ENCODE measurements at places on chromosomes 4 and X.

GRCh38 chr4:16123356-16124084 lies 39.7 kb upstream of the PROM1 start:
- no peak for DNase-seq

DNA sequence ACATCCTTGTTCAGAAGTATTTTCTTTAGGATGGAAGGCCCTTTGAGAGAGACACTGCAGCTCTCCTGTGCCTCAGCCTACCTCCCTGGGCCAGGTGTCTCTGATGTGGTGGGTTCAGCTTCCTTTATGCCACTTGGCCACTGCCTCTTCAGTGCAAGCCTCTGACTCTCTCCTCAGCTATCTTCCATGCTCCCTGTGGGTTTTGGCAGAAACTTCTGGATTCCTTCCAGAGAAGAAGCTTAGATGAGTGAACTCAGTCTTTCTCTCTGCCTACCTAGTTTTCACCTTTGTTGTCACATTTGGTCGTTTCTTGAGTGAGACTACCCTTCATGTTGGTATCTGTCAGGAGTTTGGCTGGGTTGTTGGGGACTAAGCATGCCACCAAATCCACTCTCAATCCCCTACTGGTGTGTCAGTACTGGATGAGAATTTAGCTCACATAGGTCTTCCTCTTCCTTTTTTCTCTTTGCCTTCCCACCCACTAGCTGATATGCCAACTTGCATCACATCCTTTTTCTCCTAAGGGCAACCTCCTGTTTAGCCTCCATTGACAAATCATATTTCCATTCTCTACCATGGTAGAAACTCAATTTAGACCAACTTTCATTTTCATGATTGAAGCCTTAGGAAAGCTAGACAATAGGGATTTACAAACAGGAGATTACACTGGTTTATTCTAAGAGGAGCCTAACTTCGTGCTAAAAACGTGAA lies 32.0 kb downstream of the IL15 start:
- no peak for DNase-seq

DNA sequence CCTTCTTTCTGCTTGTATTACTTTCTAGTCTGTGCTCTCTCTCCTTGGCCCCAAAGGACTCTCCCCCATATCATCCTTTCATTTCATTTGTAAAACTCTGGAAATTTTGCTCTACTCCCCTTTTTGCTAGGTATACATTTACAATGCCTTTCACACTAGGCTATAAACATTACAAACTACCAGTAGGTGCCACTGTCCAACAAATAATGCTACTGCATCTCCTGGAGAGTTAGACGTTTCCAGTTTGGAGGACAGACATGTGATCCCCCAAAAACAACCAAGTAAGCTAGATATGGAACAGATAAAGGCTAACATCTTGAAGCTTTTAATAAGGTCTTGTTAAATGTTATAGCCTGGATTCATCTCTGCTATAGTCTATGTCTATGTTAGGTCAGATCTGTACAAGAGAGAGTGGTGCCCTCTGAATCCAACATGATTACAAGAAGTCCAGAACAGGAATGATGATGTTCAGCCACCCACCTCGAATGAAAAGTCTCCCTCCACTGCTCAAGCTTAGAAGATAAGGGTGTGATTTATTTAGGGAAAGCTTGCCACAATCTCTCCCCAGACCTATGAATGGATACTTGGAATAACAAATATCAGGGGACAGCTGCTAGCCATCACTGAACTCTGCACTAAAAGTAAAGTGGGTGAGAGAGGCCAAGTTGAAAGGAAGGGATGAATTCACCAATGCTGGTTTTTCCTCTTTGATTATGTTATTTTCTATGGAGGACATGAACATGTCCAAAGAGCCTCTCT lies 14.3 kb downstream of the CBR4 start:
- DNase-seq, result no peak

- no peak for DNase-seq
Observed at GRCh38 chr4:182062936-182063335, 180.3 kb upstream of the TENM3 start.

- no peak for DNase-seq
Observed at GRCh38 chrX:71550578-71550977, 17.7 kb downstream of the OGT start.

DNA sequence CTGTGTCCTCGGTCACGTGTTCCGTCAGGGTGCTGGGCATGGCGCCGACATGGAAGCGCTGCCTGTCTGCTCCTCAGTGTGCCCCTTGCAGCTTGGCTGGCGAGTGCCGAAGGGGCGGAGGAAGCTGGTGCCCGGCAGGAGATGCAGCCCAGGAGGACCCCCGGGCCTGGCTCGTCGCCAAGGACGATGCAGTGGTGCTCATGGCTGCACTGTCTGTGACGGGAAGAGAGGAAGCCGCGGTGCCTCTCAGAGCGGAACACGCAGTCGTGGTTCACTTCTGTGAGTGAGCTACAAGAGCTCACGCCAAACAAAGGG lies 38.1 kb downstream of the FGFRL1 start:
- no peak for DNase-seq

- no peak for DNase-seq
Observed at GRCh38 chrX:79138658-79139241, 5.7 kb upstream of the GPR174 start.

DNA sequence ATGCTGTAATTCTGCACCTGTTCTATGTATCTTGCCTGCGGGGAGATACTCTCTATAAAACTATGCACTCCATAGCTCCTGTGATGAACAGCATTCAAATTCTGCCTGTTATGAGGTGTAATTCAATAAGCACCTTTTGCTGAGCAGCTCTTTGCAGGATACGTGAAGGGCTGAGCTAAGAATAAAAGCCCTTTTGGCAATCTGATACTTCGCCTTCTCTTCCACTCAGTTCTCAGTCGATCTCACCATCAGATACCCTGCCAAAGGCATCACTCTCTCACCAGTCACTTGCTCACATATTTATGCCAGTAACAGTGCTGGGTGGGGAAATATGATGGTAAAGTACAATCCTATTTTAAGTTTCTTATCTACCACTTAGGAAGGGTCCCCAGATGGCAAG lies 67.2 kb downstream of the RPS3A start:
- DNase-seq, result no peak

- DNase-seq, result no peak
Observed at GRCh38 chrX:41665686-41666085, 23.1 kb upstream of the GPR34 start.

Measured in stimulated activated CD8-positive, alpha-beta memory T cell treated with anti-CD3 and anti-CD28 coated beads, Interleukin-4, amount 100 ng/mL, for 4 hours (primary cell).